GM19239 (cell line): ENCODE measurements at places on chromosomes 4 and X.

- DNase-seq = no peak
Observed at GRCh38 chr4:7227008-7227407, 34.7 kb downstream of the SORCS2 start.

- DNase-seq = no peak
Observed at GRCh38 chr4:77251751-77252150, 94.7 kb downstream of the CCNG2 start.

GRCh38 chrX:141632124-141632523 lies 42.6 kb downstream of the SPANXA2 start:
- no peak for DNase-seq

DNA sequence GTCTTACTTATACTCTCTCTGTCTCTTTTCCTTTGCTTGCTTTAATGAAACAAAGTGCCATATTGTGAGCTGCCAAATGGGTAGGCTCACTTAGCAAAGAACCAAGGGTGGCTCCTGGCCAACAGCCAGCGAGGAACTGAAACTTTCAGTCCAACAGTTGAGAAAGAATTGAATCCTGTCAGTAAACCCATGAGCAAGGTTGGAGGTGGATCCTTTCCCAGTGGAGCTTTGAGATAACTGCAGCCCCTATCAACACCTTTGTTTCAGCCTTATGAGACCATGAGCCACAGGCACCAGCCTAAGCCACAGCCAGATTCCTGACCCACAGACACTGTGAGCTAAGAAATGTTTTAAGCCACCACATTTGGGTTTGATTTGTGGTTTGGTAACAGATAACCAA lies 362.2 kb downstream of the PDGFC start:
- no peak for DNase-seq

DNA sequence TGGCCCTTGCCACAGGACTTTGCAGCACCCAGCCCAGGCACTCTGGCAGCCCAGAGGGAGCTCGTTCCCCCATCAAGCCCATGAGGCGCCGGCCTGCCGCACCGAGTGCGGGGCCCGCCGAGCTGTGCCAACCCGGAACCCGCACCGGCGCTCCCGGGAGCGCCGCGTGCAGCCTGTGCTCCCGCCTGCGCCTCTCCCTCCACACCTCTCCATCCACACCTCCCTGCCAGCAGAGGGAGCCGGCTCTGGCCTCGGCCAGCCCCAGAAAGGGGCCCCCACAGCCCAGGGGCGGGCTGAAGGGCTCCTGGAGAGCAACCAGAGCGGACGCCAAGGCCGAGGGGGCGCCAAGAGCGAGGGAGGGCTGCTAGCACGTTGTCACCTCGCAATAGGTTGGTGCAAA lies 268.8 kb downstream of the MID1IP1 start:
- DNase-seq = no peak

- no peak for DNase-seq
Observed at GRCh38 chr4:128658214-128658631, 151.3 kb upstream of the JADE1 start.

DNA sequence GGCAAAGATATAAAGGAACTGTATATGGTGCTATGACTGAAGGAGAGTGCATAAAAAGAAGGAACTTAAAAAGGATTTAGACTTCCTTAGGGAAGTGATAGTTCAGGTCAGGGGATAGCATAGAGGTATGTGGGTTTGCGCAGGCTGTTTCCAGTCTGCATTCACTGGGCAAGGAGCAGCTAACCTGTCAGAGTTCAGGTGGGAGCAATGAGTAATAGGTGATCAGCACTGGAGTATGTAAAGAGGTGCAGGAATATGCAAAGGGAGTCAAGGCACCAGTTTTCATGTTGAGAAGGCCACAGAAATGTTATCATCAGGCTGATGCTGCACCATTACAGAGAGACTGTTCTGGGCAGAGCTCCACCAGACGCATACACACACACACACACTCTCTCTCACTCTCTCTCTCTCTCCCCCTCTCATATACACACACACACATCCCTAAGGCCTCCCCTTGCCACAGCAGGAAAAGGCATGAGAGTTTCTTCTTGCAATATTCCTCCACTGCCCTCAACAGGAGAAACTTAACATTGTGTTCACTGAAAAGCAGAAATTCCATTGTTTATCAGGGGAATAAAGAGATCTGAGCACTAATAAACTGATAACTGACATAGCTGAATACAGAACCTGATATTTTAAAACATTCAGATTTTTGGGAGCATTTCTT lies 256.4 kb upstream of the GRID2 start:
- no peak for DNase-seq

GRCh38 chrX:130216320-130216719 lies 44.6 kb downstream of the RAB33A start:
- no peak for DNase-seq

GRCh38 chr4:13891544-13891939 lies 264.0 kb upstream of the BOD1L1 start:
- DNase-seq = no peak

GRCh38 chr4:8919651-8920288 lies 48.1 kb upstream of the HMX1 start:
- DNase-seq = no peak

- no peak for DNase-seq
Observed at GRCh38 chr4:95510145-95510544, 38.6 kb downstream of the UNC5C start.

GRCh38 chrX:13022926-13023325 lies 21.5 kb downstream of the FAM9C start:
- DNase-seq = no peak

DNA sequence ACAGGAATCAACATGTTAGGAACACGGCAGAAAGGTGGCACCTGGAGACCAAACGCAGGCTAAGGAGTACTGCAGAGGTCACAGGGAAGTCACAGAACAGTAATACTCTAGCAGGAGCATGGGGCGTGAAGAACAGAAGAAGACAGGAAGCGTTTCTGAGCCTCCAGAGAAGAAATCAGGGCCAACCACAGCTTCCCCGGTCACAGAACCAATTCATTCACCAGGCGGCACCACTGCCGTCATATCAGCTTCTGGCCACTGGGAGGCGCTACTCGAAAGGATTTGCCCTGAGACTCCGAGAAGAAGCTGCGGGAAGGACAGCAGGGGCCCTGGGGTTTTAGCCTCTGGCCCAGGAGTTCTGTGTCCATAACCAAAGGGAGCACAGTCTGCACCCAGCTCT lies 78.0 kb upstream of the DRD5 start:
- peak; percentile 60 for DNase-seq

GRCh38 chr4:23921447-23921845 lies 31.6 kb upstream of the PPARGC1A start:
- no peak for DNase-seq

DNA sequence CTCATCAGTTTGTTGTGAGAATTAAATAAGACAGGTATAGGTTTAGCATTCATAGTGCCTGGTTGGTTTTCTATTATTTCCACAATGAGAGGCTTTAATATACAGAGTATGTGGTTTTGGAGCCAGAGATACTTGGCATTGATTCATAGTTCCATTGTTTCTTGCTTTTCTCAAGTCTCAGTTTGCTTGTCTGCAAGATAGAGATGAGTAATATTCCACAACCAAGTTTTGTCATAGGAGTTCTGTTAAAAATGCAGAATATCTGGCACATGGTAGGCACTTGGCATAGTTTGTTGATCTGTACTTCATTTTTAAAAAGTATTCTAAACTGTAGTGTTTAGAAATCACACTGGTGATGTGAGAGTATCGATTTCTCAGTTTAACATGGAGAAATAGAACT lies 37.5 kb upstream of the EDA2R start:
- no peak for DNase-seq

DNA sequence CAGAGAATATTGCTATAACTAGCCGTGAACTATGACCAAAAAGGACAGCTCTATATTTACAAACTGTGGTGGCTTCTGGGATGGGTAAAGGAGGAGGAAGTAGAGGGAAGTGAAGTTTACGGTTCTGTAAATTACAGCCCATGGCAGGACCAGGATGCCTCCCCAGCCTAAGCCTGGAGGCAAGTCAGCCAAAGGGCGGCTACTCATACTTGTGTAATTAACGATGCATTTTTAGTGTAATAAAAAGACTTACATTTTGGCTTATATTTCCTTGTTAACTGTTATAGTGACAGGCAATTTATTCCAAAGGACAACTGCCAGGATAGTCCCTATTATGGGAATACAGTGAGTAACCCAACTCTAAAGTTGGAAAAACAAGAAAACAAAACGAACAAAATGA lies 139.9 kb upstream of the OTUD4 start:
- no peak for DNase-seq

- no peak for DNase-seq
Observed at GRCh38 chr4:85598936-85599335, 124.0 kb downstream of the ARHGAP24 start.

DNA sequence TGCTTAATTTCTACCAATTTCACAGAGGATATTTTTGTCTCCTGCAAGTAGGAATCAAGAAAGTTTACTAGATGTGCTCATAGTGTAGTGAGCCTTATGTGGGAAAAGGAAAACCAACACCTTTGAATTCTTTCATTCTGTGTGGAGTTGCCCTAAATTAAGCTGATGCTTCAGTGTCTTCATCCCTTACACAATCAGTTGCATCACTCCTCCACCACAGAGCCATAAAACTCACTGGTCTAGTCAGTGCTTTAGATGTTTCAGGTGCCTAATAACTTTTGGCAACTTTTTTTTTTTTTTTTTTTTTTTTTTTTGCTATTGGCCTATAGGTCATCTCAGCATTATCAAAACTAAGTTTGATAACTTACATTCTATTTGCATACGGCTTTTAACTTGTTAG lies 41.5 kb downstream of the HHIP start:
- DNase-seq = no peak

GRCh38 chrX:16851421-16851820 lies 18.7 kb downstream of the RBBP7 start:
- DNase-seq = no peak
